ENCODE measurements at places on chromosomes 2 and 18.

GRCh38 chr2:182977463-182977862, 60.8 kb downstream of the NCKAP1 start:
- DNase-seq: no peak

GRCh38 chr18:56221195-56222065, 417.0 kb downstream of the TXNL1 start:
- DNase-seq: no peak

DNA sequence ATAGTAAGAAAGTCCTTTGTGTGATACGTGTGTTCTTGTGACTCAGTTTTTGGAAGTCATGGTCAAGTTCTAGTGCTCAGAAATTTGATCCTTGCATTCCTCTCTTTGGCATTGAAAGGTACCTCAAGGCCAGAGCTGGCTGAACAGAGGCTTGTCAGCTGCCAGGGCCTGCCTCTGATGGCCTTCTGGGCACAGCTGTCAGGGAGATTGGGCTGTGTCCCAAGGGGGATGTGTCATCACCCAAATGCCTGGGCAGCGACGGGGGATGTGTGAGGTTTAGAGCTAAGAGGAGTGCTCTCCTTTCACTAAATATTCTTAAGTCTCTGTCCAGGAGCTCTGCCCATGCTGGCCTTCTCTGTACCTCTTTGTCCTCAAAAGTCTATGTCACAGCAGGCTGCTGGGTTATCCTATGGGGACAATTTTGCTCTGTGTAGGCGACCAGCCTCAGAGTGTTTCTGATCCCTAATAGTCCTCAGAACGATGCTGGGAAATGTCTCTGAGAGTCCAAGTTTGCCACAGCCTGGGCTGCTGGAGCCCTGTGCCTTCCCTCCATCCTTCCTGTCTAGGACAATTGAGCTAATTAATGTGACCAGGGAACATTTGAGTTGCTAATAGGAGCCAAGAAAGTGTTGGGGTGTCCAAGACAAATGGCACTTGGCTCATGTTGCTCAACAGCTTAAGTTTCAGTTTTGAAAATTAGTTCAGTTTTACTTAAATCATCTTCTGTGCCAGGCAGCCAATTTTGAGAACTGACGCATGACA, 115.4 kb upstream of the ZNF521 start:
- no peak for DNase-seq

DNA sequence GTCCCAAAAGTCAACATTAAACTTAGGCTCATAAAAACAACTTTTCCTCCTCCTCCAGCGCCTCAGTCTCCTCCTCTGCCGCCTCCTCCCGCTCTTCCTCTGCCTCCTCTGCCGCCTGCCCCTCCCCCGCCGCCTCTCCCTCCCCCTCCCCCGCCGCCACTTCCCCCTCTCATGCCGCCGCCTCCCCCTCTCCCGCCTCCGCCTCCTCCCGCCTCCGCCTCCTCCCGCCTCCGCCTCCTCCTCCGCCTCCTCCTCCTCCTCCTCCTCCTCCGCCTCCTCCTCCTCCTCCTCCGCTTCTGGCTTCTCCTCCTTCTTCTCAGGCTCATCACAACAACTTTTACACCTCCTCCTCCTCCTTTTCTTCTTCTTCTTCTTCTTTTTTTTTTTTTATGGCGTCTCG, 599.9 kb downstream of the TMEM182 start:
- no peak for DNase-seq

DNA sequence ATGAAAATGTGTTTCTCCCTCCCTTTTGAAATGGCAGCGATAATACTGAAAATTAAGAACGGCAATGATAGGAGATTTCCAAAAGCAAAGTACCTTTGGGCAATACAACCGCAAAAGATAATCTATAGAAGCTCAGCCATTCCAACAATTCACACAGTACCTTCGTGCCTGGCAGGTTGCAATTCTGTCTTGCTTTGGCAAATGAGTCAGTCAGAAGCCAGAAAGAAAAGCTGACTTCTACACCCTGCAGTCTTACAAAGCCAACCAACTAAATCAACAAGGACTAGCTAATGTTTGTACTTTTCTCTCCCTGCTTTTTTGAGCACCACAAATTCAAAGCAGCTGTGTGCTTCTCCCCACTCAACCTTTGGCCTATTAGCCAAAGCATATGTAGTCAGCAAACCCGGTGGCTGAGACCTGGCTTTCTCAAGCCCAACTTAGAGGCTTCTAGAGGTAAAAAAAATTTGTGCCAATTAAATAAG, 25.7 kb upstream of the ID2 start:
- no peak for DNase-seq
